Gastrocnemius medialis (tissue), 4 donors: ENCODE measurements at places on chromosomes 2 and 18. TPM values are rescaled to one million over a fixed set of nuclear protein-coding genes. Genes with fewer than 3 reads are reported as not detected.

GAL3ST2 gene
- not detected for total RNA-seq

TUBA4A gene
- 797 TPM for total RNA-seq

IL1F10 gene
- not detected for total RNA-seq

PTPRN gene
- not detected for total RNA-seq

PRKAG3 gene
- total RNA-seq, result 65.4 TPM

PSD4 gene
- 1.2 TPM for total RNA-seq

IKZF2 gene
- total RNA-seq, result 15.5 TPM

CMPK2 gene
- total RNA-seq, result 12.2 TPM

SERPINB7 gene
- total RNA-seq, result not detected

DNA sequence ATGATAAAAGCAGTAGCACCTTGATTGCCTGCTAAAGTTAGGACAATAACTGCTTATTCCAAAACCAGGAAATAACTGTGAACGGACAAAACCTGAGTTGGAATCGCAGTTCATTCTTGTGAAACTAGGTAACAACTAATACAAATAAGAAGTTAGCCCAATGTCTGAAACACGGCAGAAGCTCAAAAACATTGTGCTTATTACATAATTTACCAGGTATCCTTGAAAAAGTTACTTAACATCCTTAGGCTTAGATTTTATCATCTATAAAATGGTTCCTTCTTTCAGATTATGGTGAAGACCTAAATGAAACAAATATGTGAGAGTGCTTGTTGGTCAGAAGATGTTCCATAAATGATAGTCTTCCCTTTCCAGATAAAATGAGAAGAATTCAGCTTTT is 32.4 kb downstream of the RTN4 start:
- H3K4me3 ChIP-seq, result no peak overlapping the region
- no peak overlapping the region for H3K27ac ChIP-seq
- no peaks in the 10 kb centered on the region for H3K27me3 ChIP-seq
- H3K4me1 ChIP-seq, result peaks cover 22% of the 10 kb centered on the region
- H3K36me3 ChIP-seq, result no peaks in the 10 kb centered on the region

DNA sequence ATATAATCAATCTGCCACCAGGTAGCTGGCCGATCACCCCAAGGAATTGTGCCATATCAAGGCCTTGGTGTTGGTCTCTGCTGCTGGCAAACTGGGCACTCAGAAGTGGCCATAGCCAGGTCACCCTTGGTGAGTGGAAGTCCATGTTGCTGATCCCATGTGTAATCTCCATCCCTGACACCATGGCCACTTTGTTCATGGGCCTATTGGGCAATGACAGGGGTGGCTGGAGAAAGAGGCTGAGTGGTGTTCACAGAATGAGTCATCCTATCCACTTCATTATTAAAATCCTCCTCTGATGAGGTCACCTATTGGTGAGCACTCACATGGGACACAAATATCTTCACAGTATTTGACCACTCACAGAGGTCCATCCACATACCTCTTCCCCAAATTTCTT is 26.7 kb upstream of the CD226 start:
- H3K36me3 ChIP-seq, result no peaks in the 10 kb centered on the region
- no peak overlapping the region for H3K27ac ChIP-seq
- no peaks in the 10 kb centered on the region for H3K4me1 ChIP-seq
- H3K27me3 ChIP-seq, result no peaks in the 10 kb centered on the region

GRCh38 chr2:68997401-68997800 is 15.6 kb upstream of the ANTXR1 start:
- no peak for DNase-seq
- H3K27ac ChIP-seq, result no peak overlapping the region
- H3K27me3 ChIP-seq, result no peaks in the 10 kb centered on the region
- H3K36me3 ChIP-seq, result no peaks in the 10 kb centered on the region
- no peaks in the 10 kb centered on the region for H3K4me1 ChIP-seq

DNA sequence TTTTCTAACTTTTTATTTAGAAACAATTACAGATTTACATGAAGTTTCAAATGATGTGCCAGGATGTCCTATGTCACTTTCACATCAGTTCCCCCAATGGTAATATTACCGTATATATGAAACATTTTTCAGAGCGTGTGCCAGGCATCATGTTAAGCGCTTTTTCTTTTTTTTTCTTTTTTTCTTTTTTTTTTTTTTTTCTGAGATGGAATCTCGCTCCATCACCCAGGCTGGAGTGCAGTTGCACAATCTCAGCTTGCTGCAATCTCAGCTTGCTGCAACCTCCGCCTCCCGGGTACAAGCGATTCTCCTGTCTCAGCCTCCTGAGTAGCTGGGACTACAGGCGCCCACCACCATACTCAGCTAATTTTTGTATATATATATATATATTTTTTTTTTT is 5.6 kb upstream of the PPP4R1 start:
- H3K27me3 ChIP-seq, result no peaks in the 10 kb centered on the region
- DNase-seq, result no peak
- H3K4me1 ChIP-seq, result no peaks in the 10 kb centered on the region
- H3K36me3 ChIP-seq, result no peaks in the 10 kb centered on the region
- H3K4me3 ChIP-seq, result no peak overlapping the region
- H3K27ac ChIP-seq, result no peak overlapping the region

GRCh38 chr2:109129921-109130722 is 1.1 kb downstream of the SH3RF3 start:
- H3K27ac ChIP-seq, result peak overlapping the region; percentile 64
- DNase-seq, result no peak
- H3K27me3 ChIP-seq, result no peaks in the 10 kb centered on the region
- peak overlapping the region; percentile 64 for H3K4me3 ChIP-seq
- no peaks in the 10 kb centered on the region for H3K36me3 ChIP-seq

- no peaks in the 10 kb centered on the region for H3K27me3 ChIP-seq
- no peaks in the 10 kb centered on the region for H3K4me1 ChIP-seq
- H3K36me3 ChIP-seq, result no peaks in the 10 kb centered on the region
- no peak overlapping the region for H3K4me3 ChIP-seq
These were observed 54.6 kb upstream of the MBP start for GRCh38 chr18:77187189-77187588.

DNA sequence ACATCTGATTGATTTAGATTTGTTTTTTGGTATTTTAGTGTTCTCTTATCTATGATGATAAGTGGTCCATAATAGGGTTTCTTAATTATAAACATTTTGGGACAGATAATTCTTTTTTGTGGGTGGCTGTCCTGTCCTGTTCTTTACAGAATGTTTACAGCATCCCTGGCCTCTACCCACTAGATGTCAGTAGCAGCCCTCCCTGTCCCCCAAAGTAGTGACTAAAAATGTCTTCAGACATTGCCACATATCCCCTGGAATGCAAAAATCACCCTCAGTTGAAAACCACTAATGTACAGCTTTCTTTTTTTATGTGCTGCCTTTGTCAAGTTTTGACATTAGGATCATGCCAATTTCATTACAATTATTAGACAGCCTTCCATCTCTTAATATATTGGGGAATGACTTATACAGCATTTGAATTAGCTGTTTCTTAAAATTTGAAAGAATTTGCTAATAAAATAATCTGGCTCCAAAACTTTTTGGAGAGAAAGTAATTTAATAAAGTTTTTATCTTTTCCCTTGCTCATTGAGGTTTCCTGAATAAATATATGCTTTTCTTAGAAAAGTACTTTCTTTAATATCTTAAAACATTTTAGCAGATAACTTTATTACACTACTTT is 19.5 kb downstream of the WIPF1 start:
- H3K36me3 ChIP-seq, result no peaks in the 10 kb centered on the region
- no peaks in the 10 kb centered on the region for H3K4me1 ChIP-seq
- no peaks in the 10 kb centered on the region for H3K27me3 ChIP-seq
- DNase-seq, result no peak
- H3K27ac ChIP-seq, result no peak overlapping the region

- DNase-seq, result no peak
- H3K27ac ChIP-seq, result no peak overlapping the region
- no peaks in the 10 kb centered on the region for H3K36me3 ChIP-seq
- no peaks in the 10 kb centered on the region for H3K27me3 ChIP-seq
These were observed 51.9 kb downstream of the SLC16A14 start for GRCh38 chr2:230016844-230017243.

GRCh38 chr2:202278944-202279343 is 13.4 kb downstream of the NOP58 start:
- H3K4me3 ChIP-seq, result no peak overlapping the region
- peaks cover 3% of the 10 kb centered on the region for H3K36me3 ChIP-seq
- peaks cover 47% of the 10 kb centered on the region for H3K4me1 ChIP-seq

DNA sequence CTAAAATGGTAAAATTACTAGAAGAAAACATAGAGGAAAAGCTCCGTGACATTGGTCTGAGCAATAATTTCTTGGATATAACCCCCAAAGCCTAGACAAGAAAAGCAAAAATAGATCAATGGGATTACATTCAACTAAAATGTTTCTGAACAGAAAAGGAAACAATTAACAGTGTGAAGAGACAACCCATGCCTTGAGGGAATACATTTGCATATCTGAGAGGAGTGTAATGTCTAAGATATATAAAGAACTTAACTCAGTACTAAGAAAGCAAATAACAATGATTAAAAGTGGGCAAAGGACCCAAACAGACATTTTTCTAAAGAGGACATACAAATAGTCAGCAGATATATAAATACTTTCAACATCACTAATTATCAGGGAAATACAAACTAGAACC is 206.2 kb downstream of the VAPA start:
- H3K4me3 ChIP-seq, result no peak overlapping the region
- H3K27me3 ChIP-seq, result no peaks in the 10 kb centered on the region
- DNase-seq, result no peak
- H3K36me3 ChIP-seq, result no peaks in the 10 kb centered on the region
- H3K27ac ChIP-seq, result no peak overlapping the region

GRCh38 chr2:202121532-202122162 is 48.6 kb downstream of the KIAA2012 start:
- H3K27ac ChIP-seq, result no peak overlapping the region
- no peaks in the 10 kb centered on the region for H3K36me3 ChIP-seq
- DNase-seq, result no peak
- H3K27me3 ChIP-seq, result no peaks in the 10 kb centered on the region

- H3K4me3 ChIP-seq, result peak overlapping the region; percentile 63
- H3K27me3 ChIP-seq, result peaks cover 32% of the 10 kb centered on the region
- H3K4me1 ChIP-seq, result peaks cover 4% of the 10 kb centered on the region
- H3K36me3 ChIP-seq, result no peaks in the 10 kb centered on the region
These were observed 84.9 kb upstream of the EPB41L3 start for GRCh38 chr18:5628512-5629255.

- H3K36me3 ChIP-seq, result no peaks in the 10 kb centered on the region
- H3K4me1 ChIP-seq, result peaks cover 12% of the 10 kb centered on the region
- H3K27me3 ChIP-seq, result no peaks in the 10 kb centered on the region
- H3K27ac ChIP-seq, result no peak overlapping the region
- DNase-seq, result no peak
These were observed 493.0 kb upstream of the ACVR2A start for GRCh38 chr2:147351784-147352183.

DNA sequence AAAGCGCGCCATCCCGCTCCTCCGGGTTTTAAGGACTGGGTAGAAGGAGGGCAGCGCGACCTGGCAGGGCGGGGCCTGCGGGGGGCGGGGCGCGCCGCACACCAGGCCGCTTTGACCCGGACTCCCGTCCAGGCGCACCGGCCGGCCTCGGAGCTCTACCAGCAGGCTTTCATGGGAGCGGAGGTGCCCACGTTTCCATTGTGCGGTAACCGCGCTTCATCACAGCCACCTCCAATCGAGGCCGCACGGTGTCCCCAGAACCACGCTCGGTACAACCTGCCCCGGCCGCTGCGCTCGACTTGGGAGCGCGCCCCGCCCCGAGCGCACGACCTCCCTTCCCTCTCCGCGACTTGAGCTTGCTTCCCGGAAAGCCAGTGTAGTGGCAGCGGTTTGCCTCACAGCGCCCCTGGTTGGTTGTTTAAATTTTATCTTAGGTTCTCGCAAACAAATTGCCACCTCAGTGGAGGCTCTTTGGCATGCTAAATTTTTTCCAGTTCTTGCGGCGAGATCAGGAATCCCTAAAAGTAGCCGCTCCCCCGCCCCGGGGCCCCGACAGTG is 280 bp upstream of the CYP1B1 start:
- H3K4me1 ChIP-seq, result no peaks in the 10 kb centered on the region
- DNase-seq, result peak; percentile 36
- peak overlapping the region; percentile 75 for H3K27ac ChIP-seq

DNA sequence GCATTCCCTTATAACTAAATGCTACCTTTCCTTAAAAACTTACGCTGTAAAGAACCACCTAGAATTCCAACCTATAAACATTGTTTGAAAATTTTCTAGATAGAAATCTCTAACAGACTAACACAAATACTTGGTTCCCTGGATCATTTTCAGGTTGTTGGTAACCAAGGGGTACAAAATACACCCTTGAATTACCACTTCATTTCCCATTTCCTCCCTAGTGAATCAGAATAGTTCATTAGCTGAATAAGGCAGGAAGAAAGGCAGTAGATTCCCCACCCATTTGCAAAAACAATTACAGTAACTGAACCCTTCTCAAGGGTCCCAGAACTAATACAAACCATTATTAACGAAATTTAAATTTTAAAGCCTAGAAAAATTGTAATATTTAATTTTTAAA is 5.5 kb downstream of the MEX3C start:
- H3K4me3 ChIP-seq, result no peak overlapping the region
- no peaks in the 10 kb centered on the region for H3K36me3 ChIP-seq
- DNase-seq, result no peak

GRCh38 chr2:165757906-165758675 is 36.0 kb downstream of the GALNT3 start:
- no peaks in the 10 kb centered on the region for H3K4me1 ChIP-seq
- no peak overlapping the region for H3K27ac ChIP-seq
- no peaks in the 10 kb centered on the region for H3K27me3 ChIP-seq
- H3K36me3 ChIP-seq, result no peaks in the 10 kb centered on the region
- no peak for DNase-seq
- no peak overlapping the region for H3K4me3 ChIP-seq

GRCh38 chr2:133480707-133481429 is 87.4 kb downstream of the NCKAP5 start:
- H3K27me3 ChIP-seq, result no peaks in the 10 kb centered on the region
- no peak overlapping the region for H3K27ac ChIP-seq
- H3K36me3 ChIP-seq, result no peaks in the 10 kb centered on the region
- no peaks in the 10 kb centered on the region for H3K4me1 ChIP-seq

GRCh38 chr18:28269750-28270149 is 92.8 kb upstream of the CDH2 start:
- no peaks in the 10 kb centered on the region for H3K27me3 ChIP-seq
- no peak overlapping the region for H3K4me3 ChIP-seq
- H3K4me1 ChIP-seq, result no peaks in the 10 kb centered on the region
- DNase-seq, result no peak
- no peak overlapping the region for H3K27ac ChIP-seq
- H3K36me3 ChIP-seq, result no peaks in the 10 kb centered on the region

DNA sequence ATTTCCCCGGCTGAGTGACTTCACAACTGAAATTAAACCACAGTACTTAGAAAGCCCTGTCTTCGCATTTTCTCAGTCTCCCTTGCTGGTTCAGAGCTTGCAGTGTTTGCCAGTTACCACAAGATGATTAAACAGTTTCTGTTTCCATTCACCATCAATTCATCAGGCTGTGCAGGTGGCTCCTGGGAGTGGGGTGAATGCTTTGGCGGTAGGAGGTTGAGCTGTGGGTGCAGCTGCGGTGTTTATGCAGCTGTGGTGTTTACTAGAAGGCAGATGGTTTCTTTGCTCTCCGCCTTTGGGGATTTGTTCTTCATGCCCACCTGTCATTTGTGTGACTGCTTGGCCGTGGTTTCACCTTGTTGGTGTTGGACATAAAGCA is 16.1 kb downstream of the ACOXL start:
- H3K4me3 ChIP-seq, result no peak overlapping the region
- H3K4me1 ChIP-seq, result no peaks in the 10 kb centered on the region
- no peak for DNase-seq
- H3K27me3 ChIP-seq, result no peaks in the 10 kb centered on the region
- no peaks in the 10 kb centered on the region for H3K36me3 ChIP-seq
